ENCODE measurements at places on chromosomes 5 and 9.

- DNase-seq = no peak
Measured at GRCh38 chr5:177264178-177264577, 39.3 kb downstream of the RAB24 start.

GRCh38 chr5:81233080-81233634 lies at the start of gene CKMT2:
Gene CKMT2, plus strand, starts transcription at chr5:81233322. Its CDS starts 17,811 bp downstream, at chr5:81251133.
- no peak for DNase-seq

GRCh38 chr5:10351919-10352318 lies 1.6 kb upstream of the MARCHF6 start:
- DNase-seq = no peak

DNA sequence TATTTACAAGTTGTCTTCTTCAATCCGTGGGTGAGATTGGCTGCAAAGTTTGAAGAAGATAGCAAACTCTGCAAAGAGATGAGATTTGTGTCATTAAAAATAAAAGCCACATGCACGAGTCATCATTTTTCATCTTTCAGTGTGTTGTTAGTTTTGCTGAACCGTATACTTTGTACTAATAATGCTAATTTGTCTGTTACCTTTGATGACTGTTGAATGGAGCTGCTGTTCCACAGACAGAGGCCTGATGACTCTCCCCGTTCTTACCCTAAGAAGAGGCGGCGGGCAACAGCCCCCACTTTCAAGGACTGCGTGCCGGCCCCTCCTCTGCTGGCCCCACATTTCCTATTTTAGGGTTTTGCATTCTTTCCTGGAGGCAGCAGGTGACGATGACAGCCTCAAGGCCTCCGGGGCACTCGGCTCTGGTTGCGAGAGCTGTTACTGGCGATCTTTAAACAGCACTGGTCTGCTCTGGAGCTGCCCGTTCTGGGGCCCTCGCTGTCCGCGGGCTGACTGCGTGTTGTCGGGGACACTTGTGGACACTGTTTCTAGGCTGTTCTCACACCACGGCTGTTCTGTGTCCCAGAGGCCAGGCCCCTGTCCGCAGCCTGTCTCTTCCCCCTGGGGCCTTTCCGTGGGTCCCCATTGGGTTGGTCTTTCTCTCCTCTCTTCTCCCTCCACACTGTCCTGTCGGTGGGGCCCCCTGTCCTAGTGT lies 35.1 kb downstream of the NDUFS6 start:
- no peak for DNase-seq

- DNase-seq = no peak
Measured at GRCh38 chr9:98329281-98329680, 73.8 kb upstream of the TBC1D2 start.

- DNase-seq = no peak
Measured at GRCh38 chr5:19605846-19606407, 382.1 kb downstream of the CDH18 start.

GRCh38 chr9:114033397-114034103 lies 44.5 kb downstream of the AMBP start:
- no peak for DNase-seq

- DNase-seq = no peak
Measured at GRCh38 chr9:16871336-16872151, 1.1 kb upstream of the BNC2 start.

DNA sequence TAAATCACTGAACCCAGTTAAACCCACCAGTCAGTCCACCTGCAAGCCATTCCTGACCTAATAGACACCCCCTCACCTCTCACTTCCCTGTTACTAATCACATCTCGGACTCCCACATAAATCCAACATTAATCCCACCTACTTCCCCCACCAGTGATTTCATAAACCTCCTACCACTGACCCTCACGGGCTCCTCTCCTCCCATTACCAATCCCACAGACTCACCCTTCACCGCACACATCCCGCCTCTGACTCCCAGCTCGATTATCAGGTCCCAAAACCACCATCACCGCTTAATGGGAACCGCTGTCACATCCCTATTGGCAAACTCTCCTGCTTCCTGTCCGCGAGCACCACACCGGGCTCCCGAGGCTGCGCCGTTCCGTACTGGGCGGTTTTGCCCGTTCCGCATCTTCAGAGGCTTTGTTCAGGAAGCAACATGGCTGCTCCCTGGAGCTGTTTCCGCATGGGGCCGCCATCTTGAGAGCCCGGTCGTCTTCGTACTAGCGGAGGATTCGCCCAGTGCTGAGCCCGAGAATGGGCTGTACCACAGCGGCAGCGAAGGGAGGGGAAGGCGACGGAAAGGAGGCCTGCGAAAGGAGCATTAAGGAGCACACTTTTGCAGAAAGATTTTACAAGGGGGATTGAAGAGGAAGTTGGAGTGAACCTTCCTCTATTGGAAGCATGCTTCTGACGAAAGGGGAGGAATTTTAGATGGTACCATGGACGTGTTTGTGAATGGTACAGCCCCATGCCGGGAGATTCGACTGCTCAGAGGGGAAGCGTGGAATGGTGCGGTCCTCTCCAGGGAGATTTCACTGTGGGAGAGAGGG lies at the start of gene ZNF300:
Gene ZNF300, minus strand, starts transcription at position 502 of the 833 bp plus-strand sequence. CDS start 1,825 bp downstream, outside the sequence.
- DNase-seq = no peak

- no peak for DNase-seq
Measured at GRCh38 chr5:127820910-127821553, 117.8 kb downstream of the CCDC192 start.

DNA sequence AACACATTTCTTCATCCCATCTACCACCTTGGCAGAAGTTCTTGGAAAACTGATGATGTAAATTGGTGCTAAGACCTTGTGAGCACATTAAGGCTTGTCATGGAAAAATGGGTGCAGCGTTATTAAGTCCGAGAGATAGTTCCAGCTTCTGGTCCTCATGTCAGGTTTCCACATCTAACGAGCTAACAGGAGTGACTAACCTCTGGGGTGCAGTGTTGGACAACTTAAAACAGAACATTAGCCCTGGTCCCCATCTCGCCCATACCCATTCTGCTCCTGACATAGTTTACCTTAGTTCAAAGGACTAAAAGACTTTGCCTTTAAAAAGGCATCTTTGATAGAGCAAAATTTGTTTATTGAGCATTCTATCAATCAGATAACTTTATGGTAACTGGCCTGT lies 128.0 kb downstream of the SLC1A3 start:
- DNase-seq = no peak

DNA sequence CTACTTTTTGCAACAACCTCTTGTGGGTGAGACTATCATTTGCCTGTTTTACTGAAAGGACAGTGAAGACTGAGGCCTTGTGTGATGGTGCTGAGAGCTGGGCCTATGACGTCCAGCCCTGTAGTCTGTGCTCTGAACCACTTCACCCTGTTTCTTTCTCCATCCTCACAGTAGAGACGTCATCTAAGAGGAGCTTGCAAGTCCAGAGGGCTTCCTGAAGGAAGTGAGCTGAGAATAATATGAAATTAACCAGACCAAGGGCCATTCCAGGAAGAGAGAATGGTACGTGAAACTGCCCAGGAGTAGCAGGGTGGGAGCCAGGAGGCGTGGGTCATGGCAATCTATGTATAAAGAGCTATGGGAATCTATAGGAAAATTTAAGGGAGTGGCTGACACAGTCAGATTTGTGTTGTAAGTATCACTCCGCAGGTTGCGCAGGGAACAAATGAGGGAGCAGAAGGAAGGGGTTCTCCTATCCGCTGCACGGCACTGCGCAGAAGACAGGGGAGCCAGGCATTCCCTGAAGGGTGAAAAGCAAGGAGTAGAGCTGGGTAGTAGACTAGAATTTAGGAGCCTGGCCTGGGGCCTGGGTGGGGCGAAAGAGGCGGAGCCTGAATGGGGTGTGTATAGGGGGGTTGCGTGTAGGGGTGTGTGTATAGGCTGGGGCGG lies 596 bp upstream of the FGFR4 start:
- no peak for DNase-seq

DNA sequence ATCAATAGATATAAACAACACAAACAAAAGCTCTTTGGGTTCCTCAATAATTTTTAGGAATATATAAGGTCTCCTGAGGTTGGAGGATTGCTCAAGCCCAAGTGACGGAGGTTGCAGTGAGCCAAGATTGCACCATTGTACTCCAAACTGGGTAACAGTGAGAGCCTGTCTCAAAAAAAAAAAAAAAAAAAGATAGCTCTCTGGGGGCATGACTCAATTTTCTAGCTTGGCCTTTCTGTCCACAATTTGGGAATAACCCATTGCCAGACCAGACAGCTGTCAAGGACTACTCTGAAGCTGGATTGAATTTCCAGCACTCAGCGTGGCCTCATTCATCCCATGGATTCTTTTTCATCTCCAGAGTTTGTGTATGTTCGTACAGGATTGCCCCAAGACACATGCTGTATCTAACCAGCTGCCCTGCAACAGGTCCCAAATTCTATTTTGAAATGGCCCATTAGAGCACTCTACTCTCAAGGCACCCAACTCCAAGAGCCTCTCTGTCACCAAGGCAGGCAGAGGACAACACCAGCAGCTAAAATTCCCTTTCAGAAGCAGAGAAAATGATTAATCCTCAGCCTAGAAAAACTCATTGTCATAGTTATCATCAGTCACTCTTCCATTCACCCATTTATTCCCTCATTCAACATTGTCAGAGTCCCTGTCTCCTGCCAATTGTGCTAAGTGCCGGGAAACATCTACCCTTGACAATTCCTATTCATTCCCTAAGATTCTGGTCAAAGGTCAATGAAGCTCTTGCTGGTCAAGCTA lies 8.7 kb downstream of the FAM193B start:
- no peak for DNase-seq

GRCh38 chr5:14379739-14380497 lies 201.7 kb upstream of the OTULINL start:
- DNase-seq = no peak

- DNase-seq = no peak
Measured at GRCh38 chr9:5895782-5896181, 5.1 kb downstream of the MLANA start.

GRCh38 chr5:10461904-10462555 lies 20.4 kb downstream of the ROPN1L start:
- no peak for DNase-seq

DNA sequence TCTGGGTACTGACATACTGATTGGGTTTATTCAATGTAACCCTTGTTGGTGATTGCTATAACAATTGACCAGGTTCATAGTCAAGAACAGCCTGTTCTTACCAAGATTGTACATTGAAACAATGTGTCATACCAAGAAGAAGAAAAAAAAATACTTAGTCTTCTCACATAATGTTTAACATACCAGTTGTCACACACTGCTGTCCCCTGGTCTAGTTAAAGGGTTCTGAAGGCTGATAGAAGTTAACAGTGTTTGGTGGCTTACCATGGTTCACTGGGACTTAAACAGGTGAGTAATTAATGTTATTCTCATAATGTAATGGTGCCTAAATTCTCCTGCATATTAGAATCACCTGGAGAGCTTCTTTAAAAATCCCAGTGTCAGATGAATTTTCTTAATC lies 18.5 kb upstream of the CDC42SE2 start:
- DNase-seq = no peak

- no peak for DNase-seq
Measured at GRCh38 chr5:98906756-98907355, 22.0 kb downstream of the CHD1 start.

DNA sequence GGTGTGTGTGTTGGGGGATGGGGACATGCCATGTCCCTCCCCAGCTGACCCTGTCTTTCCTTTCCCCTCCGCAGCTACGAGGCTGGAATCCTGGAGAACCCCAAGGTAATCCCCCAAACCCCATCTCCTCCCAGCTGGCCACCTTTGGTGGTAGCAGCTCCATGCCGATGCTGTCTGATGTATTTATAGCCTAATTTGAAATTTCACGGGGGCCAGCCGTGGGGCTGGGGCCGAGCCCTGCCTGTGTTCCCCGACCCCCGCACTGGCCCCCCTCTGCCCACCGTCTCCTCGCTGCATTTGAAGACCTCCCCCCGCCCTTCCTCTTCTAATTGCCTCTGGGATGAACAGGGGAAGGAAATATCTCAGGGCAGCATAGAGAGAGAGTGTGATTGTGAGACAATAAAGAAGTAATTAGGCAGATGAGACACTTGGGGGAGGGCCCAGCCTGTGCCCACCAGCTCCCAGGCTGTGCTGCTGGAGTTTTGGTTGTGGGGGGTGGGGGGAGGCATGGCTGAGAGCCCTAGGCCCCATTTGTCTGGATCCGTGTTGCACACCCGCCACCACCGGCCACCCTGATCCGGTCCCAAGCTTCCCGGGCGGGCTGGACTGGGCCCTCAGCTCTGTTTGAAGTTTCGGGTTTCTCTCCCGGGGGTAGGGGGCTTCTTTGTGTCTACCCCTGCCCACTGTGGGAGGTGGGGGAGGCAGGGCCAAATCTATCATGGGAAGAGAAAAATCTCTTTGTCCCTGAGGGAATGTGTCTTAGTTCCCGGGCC lies 26.8 kb downstream of the ASS1 start:
- DNase-seq = no peak

- DNase-seq = no peak
Measured at GRCh38 chr9:90799271-90799852, 2.3 kb upstream of the SYK start.
